ENCODE measurements at places on chromosomes 6 and 20.
A peak's percentile ranks its signal among the peaks of the same experiment; 100 is the strongest.

DNA sequence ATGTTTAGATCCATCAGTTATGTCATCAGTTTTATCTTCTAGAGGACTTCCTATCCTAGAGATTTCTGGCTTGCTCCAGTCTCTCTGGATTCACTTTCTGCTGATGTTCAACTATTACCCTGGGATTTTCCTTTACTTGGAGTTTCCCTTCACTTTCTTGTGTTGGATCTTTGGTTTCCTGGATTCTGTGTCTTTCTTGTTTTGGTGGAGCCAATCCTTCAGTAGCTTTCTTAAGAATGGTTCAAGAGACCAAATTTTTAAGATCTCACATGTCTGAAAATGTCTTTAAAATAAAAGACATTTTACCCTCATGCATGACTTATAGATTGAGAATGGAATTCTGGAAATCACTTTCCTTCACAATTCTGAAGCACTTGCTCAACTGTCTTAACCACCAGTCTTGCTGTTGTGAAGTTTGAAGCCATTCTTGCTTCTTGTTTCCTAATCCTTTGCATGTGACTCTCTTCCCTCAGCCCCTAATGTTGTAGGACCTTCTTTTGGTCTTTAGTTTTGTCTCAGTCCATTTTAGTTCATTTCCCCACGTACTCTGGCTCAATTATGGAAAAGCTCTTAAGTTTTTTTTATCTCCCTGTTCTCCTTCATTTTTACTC, 87.9 kb downstream of the ARID1B start:
- peak; percentile 49 for DNase-seq

- no peak for DNase-seq
Measured at GRCh38 chr6:33201147-33201545, 479 bp downstream of the SLC39A7 start.

GRCh38 chr6:126633373-126633772, 293.5 kb downstream of the CENPW start:
- DNase-seq, result no peak

DNA sequence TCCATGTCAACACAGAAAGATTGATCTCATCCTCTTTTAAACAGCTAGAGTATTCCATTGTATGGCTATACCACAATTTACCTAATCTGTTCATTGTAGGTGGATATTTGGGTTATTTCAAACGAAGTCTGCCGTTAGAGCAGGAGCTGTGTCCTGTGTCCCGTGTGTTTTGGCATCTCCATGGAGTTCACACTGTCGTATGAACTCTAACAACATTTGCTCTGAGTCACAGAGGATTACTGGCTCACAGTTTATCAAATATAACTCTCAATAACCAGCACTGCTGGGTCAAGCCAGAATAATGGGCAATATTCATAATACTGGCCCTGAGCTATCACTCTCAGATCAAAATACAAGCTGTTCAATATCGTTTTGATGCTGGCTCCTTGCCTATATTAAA, 16.4 kb downstream of the TRAM2 start:
- no peak for DNase-seq

DNA sequence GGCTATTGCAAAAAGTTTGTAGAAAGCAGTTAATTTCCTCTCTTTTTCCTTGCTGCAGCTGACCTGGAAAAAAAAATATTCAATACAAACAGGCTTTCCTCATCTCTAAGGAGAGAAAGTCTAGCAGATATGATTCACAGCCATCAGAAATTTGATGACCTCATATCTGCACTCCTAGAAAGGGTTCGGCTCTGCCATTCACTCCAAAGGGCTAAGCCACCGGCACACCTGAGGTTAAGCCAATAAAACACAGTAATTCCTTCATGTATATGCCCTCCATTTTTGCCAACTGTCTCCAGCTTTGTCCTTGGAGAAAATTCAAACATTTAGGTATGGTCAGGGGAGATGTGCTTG, 18.7 kb upstream of the LY86 start:
- DNase-seq, result no peak

Measured in IMR-90 (cell line).